ENCODE measurements at places on chromosomes 1 and 21.
A peak's percentile ranks its signal among the peaks of the same experiment; 100 is the strongest.

GRCh38 chr1:193658691-193659090 lies 472.3 kb upstream of the B3GALT2 start:
- no peak for DNase-seq

GRCh38 chr1:44808063-44808937 lies at the start of gene BTBD19:
Gene BTBD19, plus strand, starts transcription at chr1:44808523. Its CDS starts 298 bp downstream, at chr1:44808821.
- DNase-seq: no peak

DNA sequence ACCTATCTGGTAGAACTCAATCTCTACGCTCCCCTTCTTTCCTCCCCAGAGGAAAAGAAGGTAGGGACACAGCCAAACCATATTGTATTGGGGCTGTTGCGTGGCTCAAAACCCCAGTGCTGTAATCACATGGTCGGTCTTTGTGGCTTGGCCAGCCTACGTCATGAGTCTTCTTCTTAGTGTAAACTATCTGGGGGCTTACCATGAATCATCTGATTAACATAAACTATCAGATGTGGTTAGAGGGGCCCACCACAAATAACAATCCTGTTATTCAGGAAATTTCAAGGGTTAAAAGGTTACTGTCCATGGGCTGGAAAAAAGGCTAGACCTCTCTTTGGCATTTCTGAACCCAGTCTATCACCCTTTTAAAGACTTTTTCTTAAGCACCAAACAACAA lies 49.5 kb upstream of the GPR52 start:
- no peak for DNase-seq

- no peak for DNase-seq
Observed at GRCh38 chr1:55425310-55425930, 210.3 kb upstream of the USP24 start.

GRCh38 chr1:14015917-14016316 lies 315.9 kb downstream of the PRDM2 start:
- no peak for DNase-seq

DNA sequence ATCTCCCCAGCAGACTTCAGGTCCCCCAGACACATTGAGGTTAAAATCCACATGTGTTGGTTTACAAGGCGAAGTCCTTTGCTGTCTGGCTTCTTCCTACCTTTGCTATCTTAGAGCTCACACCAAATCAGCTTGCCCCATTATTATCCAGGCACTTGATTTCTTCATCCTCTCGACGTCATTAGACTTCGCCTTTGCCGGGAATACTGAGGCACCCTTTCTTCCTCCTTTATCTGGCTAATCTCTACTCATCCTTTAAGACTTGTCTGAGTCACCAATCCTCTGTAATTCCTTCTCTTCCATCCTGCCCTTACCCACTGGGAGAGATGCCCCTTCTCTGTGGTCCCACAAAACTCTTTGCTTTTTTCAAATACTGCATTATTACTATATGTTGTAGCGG lies 9.2 kb upstream of the XCL2 start:
- DNase-seq: no peak

GRCh38 chr1:229756666-229757065 lies 130.6 kb downstream of the URB2 start:
- no peak for DNase-seq

- no peak for DNase-seq
Observed at GRCh38 chr1:169595764-169596711, 9.8 kb upstream of the F5 start.

- no peak for DNase-seq
Observed at GRCh38 chr21:42734323-42734971, 81.0 kb downstream of the PDE9A start.

DNA sequence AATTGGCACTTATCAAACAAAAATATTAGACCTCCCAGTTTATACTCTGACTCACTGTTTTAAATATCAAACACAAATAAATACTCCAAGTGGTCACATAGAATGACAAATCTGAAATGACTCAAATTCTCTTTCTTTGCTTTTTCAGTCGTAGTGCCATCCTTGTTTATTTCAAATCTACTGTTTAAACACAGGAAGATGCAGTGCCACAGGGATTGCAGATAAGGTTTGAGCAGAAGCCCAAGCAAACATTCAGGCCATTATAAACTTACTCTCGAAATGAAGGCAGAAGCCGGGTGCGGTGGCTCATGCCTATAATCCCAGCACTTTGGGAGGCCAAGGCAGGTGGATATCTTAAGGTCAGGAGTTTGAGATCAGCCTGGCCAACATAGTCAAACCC lies 255.4 kb upstream of the PLXNA2 start:
- no peak for DNase-seq

GRCh38 chr1:162822391-162823200 lies 32.1 kb downstream of the HSD17B7 start:
- no peak for DNase-seq

- no peak for DNase-seq
Observed at GRCh38 chr1:183418696-183419095, 516 bp upstream of the NMNAT2 start.

- peak; percentile 18 for DNase-seq
Observed at GRCh38 chr1:37954316-37954971, 7.6 kb upstream of the INPP5B start.

- peak; percentile 54 for DNase-seq
Observed at GRCh38 chr1:245091818-245092637, 62.8 kb upstream of the KIF26B start.

DNA sequence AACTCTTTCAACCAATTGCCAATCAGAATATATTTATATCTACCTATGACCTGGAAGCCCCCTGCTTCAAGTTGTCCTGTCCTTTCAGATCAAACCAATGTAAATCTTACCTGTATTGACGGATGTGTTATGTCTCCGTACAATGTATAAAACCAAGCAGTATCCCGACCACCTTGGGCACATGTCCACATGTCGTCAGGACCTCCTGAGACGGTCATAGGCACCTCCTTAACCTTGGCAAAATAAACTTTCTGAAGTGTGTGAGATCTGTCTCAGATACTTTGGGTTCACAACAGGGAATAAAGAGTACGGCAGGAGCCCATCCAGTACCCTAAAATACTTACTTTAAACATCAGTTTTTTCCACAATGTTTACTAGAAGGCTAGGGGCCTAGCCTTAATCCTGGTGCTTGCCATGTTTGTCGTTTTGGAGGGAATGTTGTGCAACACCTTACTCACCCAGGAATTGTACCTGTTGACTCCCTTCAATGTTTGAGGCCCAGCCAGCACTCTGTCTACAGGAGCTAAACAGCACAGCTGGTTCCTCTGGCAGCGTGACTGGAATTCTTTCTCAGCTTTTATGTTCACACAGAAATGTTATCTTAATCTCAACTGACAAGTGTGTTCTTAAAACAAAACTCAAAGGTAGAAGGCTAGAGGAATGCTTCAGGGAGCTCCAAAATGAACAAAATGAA lies 90.8 kb upstream of the USP25 start:
- no peak for DNase-seq

DNA sequence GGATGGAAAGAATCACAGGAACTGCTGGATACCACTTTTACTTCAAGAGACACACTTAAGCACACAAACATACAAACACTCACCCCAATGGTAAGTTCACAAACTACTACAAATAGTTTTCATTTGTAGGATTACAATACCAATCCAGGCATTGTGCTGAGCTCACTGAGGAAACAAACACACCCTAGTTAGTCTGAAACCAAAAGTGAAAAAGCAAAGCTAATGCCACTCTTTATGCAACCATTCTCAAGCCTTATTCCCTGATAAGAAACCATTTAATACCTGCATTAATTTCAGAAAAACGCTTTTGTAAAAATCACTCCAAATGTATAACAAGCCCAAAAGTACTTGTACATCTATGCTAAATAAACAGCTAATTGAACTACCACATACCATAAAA lies 38.3 kb downstream of the RNF115 start:
- DNase-seq: no peak

GRCh38 chr1:91120936-91121335 lies 99.1 kb upstream of the ZNF644 start:
- no peak for DNase-seq
